ENCODE measurements at places on chromosomes 16 and 17.

DNA sequence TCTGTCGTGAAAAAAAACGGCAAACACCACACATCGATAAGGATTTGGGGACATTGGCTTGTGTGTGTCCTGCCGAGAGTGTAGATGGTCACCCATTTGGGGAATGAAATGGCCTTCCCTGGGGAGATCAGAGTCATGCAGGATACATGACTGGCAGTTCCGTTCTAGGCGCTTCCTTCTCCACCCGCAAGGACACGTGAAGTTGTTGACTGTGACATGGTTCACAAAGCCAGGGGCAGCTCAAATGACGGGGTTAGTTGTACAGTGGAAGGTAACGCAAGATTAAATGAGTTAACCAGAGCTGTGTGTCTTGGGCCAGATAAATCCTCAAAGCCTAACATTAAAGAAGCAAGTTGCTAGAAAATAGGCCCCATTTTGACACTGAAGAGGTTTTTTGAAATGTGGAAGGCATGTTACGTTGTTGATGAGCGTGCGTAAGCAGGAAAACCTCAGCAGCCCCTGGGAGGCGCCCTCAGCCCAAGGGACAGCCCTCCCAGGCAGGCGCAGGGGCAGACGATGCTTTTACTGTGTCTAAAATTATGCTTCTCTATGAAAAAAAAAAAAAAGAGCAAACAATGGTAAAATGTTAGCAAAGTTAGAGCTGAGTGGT lies 35.9 kb upstream of the CHMP6 start:
- DNase-seq, result no peak

- DNase-seq, result no peak
Measured at GRCh38 chr16:6297666-6298410, 1034.8 kb upstream of the RBFOX1 start.

GRCh38 chr17:60745544-60745943 lies 67.9 kb downstream of the BCAS3 start:
- DNase-seq, result no peak

- no peak for DNase-seq
Measured at GRCh38 chr17:48053758-48054237, 5.6 kb downstream of the NFE2L1 start.

GRCh38 chr17:69525920-69526841 lies 111.7 kb downstream of the MAP2K6 start:
- peak; percentile 37 for DNase-seq

- DNase-seq, result no peak
Measured at GRCh38 chr16:86899757-86900156, 321.4 kb downstream of the FOXL1 start.

DNA sequence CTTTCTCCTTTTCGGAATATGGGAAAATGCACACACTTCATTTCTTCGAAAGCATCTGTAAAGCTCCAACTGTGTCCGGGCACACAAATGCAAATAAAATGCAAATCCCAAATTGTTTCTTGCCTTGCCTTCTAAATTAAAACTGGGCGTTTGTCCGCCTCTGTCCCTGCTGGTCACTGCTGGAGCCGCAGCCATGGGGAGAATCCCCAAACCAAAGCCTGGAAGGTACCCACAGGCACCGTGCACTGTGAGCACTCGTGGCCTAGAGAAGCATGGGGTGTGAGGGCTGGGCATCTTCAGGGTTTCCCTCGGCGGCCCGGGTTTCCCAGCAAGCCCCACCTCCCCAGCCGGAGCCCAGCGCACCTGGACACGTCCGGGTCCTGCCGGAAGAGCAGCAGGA lies 2.9 kb downstream of the SLC47A2 start:
- no peak for DNase-seq

GRCh38 chr17:47844227-47844626 lies 3.2 kb upstream of the SCRN2 start:
- no peak for DNase-seq

DNA sequence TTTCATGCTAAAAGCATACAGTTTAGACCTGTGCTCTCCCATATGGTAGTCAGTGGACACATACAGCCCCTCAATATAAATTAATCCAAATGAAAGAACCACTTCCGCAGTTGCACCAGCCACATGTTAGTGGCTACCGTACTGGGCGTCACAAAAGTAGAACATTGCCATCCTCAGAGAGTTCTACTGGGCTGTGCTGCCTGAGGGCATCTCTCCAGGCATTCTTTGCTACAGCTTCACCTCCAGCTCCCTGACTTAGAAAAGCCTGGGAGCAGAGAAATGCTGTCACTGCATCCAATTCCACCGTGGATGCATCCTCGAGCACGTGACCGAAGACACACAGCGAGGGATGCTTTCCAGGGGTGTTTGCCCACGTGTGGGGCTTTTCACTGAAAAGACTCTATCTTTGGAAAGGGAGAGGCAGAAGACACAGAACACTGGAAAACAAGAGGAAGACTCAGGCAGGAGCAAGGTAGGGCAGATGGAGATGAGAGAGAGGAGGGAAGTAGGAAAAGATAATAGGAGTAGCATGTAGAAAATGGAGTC lies 86.4 kb downstream of the GAS7 start:
- DNase-seq, result no peak

- no peak for DNase-seq
Measured at GRCh38 chr17:33504571-33504970, 211.5 kb upstream of the ASIC2 start.

DNA sequence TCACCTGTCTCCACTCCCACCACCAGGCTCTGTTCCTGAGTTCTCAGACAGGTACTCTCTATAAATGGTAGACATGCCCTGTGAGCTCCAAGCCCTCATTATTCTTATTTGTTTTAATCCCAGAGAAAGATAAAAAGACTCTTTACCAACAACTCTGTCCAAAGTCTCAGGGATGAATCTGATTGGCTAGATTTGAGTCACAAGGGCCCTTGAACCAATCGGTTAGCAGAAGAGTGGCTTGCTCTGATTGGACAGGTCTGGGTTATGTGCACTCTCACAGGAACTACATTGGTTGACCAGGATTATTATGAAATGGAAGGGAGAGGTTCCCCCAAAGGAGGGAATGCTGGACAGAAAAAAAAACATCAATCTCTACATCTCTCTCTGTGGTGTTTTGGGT lies 7.5 kb downstream of the COTL1 start:
- no peak for DNase-seq

GRCh38 chr16:23062524-23062923 lies 86.7 kb downstream of the USP31 start:
- DNase-seq, result no peak

DNA sequence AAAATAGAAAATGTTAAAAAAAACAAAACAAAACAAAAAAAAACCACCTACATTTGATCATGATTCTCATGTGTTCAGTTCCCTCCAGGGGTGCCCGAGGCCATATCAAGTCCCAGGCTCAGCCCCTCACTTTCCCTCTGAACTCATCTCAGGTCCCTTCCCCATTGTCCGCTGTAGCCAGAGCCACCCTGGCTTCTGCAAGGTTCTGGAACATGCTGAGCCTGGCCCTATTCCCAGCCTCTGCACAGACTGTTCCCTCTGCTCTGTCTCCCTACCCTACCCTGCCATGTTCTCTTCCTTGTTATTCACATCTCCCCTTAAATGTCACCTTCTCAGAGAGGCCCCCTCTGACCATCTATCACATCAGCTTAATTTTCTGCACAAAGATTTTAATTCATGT lies 46.9 kb downstream of the TK2 start:
- DNase-seq, result no peak

DNA sequence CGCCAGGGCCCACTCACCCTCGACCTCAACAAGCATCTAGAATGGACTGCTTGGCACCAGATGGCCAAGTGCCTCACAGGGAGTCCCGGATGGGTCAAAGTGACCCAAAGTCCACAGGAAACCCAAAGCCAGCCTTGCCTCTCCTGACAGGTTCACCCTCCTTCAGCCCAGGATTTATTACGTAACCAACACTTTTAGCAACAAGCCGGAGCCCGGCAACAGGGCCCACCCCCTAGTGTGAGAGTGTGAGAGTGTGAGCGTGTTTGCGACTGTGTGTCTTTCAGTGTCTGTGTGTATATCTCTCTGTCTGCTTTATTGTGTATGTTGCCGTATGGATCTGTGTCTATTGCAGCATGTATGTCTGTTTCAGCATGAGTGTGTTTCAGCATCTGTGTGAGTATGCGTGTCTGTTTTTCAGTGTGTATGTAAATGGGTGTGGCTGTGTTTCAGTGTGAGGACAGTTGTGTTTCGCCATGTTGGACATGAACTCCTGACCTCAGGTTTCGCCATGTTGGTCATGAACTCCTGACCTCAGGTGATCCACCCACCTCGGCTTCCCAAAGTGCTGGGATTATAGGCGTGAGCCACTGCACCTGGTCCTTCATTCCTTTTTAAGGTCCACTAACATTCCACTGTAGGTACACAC lies 13.7 kb upstream of the PEMT start:
- DNase-seq, result no peak

DNA sequence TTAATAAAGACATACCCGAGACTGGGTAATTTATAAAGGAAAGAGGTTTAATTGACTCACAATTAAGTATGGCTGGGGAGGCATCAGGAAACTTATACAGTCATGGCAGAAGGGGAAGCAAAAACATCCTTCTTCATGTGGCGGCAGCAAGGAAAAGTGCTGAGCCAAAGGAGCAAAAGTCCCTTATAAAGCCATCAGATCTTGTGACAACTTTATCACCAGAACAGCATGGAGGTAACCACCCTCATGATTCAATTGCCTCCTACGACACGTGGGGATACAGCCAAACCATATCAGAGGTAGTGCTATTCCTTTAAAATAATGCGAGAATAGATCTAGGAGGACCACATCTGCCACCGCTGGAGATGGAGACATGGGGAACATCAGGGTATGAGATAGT lies 9.0 kb downstream of the C16orf54 start:
- DNase-seq, result no peak

DNA sequence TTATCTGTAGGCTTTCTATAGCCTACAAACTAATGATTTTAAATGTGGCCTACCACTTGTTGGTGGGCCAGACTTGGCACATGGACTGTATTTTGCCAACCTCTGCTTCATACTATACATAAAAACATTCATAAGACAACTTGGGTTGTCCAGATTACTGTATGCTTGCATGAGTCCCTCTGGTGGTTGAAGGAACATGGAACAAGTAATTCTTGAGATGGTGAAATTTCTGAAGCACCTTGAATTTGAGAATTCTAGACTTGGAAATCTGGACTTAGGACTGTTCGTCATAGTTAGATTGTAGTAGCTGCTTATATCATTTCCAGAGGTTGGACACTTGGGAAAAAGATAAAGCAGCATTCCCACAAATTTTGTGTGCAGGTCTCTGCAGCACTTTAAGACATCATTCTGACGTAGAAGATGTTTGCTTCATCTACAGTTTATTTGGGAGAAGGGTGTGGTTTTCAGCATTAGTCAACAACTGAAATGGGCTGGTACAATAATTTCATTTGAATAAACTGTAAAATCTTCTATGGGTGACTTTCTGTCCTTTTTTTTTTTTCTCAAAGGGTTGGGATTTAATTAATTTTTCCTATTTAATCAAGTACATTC lies 31.2 kb downstream of the NFATC3 start:
- peak; percentile 50 for DNase-seq

- no peak for DNase-seq
Measured at GRCh38 chr17:74268558-74268957, 5.5 kb upstream of the DNAI2 start.

DNA sequence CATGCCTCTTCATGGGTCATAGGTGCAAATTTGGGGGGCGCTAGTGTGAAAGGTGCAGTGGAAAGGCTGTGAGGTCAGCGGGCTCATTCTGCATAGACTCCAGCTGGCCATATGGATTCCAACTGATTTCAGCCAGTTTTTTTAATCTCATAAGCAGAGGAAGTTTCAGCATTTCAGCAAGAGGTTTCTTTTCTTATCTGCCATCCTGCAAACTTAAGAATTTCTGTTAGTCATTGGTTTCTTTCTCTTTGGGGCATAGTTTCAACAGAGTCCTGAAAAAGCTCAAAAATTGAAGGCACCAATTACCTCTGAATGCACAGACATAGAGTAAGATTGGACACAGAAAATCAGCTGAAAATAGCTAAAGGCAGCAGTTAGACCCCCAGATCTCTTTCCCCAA lies 16.2 kb upstream of the ALOX15 start:
- no peak for DNase-seq

GRCh38 chr17:45240905-45241327 lies 19.2 kb downstream of the FMNL1 start:
- no peak for DNase-seq
